SK-N-MC (cell line): ENCODE measurements at places on chromosomes 3 and 15.

DNA sequence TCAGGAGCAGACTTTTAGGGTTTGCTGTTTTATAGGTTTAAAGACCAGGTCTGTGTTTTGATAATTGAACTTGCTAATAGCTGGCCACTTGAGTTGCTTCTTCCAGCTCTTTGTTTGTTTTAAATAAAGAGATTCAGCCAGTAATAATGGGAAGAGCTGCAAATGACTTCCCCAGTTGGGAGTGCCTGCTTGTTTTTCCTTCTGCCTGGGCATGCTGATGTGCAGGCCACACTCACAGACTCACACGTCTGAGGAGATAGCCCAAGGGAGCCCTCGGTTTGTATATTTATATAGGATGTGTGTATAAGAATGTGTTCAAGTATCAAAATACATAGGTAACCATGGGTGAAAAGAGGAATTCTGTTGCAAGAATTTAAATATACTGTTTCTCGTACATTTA, 78.2 kb upstream of the BOC start:
- no peak for DNase-seq

GRCh38 chr15:98997312-98997711, 10.3 kb downstream of the PGPEP1L start:
- DNase-seq = no peak

DNA sequence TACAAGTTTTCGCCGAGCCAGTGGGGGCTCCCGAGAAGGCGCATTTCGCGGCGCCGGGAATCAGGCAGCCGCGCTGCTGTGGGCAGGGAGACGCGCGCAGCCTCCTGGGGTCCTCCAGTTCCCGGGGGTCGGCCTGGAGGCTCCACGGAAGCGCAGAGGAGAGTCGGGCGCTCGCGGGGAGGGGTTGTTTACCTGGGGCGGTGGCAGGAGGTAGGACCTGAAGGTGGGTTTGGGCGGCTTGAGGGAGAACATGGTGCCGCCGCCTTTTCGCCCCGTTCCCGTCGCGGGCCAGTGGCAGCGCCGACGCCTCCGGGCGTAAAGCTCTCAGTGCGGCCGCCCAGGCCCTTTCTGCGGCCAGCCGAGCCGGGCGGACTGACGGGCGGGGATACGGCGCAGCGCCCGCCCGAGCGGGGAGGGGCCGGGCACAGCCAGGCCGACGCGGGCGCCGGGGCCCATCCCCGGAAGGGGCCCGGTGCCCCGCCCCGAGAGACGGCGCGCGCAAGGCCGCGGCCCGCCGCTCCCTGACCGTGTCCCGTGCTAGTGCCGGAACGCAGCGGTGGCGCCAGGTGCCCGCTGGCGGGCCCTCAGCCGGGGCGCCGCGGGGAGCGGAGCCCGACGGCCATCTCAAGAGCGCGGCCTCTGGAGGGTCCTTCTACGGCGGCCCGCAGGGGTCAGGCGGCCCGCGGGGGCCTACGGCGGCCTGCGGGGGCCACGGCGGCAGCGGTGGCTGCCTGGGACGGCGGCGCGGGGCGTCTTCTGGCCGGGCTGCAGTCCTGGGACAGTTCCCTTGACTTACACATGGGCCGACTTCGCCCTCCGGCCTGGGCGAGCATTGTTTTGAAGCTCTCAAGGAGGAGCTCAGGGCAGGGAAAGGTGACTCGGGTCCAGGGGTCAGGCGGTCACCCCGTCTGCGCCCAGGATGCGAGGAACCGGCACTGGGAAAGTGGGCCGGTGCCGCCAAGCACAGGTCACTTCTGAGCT, at the start of gene MTMR10:
MTMR10 (minus strand) TSS at position 374 of the 981 bp plus-strand sequence; CDS start at position 252, 122 bp downstream.
- no peak for DNase-seq

DNA sequence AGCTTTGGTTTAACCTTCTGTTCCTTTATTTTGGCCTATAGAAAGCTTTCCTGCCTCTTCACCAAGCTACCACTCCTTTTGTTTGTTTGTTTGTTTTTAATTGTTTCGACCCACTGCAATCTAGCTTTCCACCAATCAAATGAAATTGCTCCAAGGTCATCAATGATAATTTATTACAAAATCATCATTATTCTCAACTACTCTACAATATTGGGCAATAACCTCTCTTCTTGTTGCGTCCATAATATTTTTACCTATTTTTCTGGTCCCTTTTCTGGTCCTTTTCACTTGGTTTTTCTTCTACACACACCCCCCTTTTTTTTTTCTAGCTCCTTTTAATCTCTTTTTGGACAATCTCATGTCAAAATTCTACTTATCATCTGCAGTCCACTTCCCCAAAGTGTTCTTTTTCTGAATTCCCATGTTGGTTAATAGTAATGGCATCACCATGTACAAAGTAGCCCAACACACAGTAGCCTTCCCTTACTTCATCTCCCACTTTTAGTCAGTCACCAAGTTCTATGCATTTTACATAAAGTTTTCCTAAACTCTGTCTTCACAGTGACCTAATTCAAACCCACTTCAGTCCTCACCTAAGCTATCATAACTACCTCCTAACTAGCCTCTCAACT, 11.0 kb upstream of the ANKRD28 start:
- DNase-seq = no peak

DNA sequence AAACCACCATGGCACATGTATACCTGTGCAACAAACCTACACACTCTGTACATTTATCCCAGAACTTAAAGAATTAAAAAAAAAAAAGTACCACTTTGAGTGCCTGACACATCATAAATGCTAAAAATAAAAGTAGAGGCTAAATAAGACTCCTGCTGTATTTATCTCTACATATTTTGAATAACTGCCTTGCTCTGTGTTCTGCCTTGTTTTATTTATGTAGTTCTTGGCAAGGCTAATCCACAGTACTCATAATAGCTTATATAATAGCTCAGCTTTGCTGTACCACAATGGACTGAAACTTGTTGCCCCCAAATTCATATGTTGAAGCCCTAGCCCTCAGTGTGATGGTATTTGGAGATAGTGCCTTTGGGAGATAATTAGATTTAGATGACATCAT, 95.4 kb upstream of the ADAMTS9 start:
- no peak for DNase-seq

- DNase-seq = no peak
These were observed 123.7 kb upstream of the IGSF10 start for GRCh38 chr3:151584566-151584965.

- DNase-seq = no peak
These were observed 64.7 kb upstream of the NPHP3 start for GRCh38 chr3:132786890-132787289.
